ENCODE measurements at places on chromosomes 2 and 18.

- DNase-seq = no peak
Measured at GRCh38 chr2:132814651-132815050, 144.6 kb upstream of the LYPD1 start.

DNA sequence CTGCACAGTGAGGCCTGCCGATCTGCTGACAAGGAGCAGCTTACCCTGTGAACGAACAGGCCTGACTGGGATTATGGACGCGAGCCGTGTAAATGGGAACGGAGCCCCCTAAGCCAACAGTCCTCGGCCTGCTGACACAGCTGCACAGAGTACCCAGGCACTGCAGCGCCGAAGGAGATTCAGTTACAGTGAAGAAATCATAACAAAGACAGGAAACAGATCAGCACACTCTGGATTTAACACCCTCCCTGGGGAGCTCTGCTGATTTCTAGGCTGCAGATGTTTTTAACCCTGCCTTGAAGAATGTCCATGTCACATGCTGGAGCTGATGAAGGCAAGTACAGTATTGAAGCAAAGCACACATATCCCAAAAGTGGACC lies 43.4 kb downstream of the COLEC12 start:
- DNase-seq = no peak

- no peak for DNase-seq
Measured at GRCh38 chr2:48318116-48318515, 211.8 kb upstream of the STON1 start.

- no peak for DNase-seq
Measured at GRCh38 chr2:237391140-237391539, 22.8 kb downstream of the COL6A3 start.

GRCh38 chr2:173472112-173472511 lies 117.4 kb downstream of the CDCA7 start:
- no peak for DNase-seq

DNA sequence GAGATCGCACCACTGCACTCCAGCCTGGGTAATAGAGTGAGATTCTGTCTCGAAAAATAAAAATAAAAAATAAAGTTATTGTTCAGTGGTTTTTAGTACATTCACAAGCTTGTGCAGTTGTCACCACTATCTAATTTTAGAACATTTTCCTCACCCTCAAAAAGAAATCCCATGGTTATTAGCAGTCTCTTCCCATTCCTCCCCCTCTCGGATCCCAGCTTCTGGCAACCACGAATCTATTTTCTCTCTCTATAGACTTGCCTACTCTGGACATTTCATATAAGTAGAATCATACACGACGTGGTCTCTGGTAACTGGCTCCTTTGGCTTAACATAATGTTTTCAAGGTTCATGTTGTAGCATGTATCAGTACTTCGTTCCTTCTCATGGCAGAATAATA lies 38.6 kb downstream of the CABLES1 start:
- DNase-seq = no peak

DNA sequence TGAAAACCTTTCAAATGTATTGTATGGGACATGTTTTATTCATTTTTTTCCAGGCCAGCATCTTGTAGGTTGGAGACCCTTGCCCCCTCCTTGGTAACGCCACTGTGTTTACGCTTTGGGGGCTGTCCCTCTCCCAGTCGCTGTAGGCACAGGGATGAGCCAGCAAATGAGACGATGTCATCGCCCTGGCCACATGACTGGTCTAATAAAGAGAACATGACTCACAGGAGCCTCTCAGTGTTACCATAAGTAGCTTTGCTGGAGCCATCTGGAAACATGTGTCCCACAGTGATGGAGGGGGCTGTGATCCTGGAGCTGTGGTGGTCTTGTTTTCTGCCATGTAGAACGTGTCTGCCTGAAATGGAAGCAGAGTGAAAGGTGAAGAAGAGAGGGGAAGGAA lies 78.9 kb downstream of the CD8B2 start:
- DNase-seq = no peak
